ENCODE measurements at places on chromosomes 6 and 20.

DNA sequence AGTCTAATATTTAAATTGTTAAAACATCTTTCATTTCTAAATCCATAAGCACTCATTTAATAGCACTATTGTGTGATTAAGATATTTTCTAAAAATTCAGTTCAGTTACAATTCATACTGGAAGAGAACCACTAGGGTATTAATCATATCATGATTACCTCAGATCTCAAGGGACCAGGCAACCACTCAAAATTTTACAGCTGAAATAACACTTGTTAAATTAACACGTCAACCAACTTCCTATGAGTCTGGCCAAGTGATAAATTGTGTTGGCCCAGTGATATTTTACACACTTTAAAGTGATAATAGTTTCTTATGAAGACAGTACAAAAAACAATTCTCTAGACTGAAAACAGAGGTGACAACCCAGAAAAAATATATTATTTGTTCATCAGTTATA, 869.0 kb upstream of the ADGRB3 start:
- DNase-seq, result no peak

GRCh38 chr20:3068986-3069900, 2.2 kb upstream of the OXT start:
- no peak for DNase-seq

GRCh38 chr6:170584954-170585498, 589 bp upstream of the PDCD2 start:
- no peak for DNase-seq

DNA sequence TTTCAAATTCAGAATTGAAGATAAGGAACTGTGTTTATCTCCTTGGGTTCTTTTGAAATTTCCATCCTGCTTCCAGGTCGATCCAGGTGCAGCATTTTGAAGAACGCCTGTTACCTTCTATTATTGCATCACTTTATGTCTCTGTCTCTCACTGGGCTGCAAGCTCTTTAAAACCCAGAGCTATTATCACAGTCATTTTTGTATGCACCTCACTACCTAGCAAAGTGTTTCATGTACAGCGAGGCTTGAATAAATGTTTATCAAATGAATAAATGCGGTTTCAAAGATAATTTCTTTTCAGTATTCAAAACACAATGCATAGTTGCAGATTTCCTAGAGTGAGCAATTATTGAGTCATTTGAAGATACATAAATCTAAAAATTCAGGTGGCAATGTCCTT, 34.2 kb downstream of the GFOD1 start:
- no peak for DNase-seq

GRCh38 chr6:148147463-148147830, 195.2 kb upstream of the SASH1 start:
- DNase-seq, result no peak

GRCh38 chr6:12262236-12263061, 27.7 kb upstream of the EDN1 start:
- DNase-seq, result no peak
